ENCODE measurements at places on chromosomes 2 and 18.

GRCh38 chr18:79195716-79196683 is 126.8 kb downstream of the ATP9B start:
- no peak for DNase-seq

- DNase-seq: no peak
Measured at GRCh38 chr2:9710311-9710710, 79.5 kb upstream of the YWHAQ start.

DNA sequence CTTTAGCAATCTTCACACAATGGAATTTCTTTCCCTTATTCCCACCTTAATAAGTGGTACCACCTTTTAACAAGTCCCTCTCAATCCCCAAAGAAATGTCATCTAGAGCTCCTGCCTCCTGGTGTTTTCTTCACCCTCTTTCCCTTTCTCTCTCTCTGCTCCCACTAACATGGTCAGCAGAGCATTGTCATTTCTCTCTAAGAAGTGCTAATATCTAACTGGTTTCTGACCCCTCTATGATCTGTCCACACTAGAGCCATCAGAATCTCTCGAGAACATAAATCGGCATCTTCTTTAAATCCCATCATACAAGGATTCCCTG is 161.2 kb upstream of the DTNA start:
- DNase-seq: no peak

GRCh38 chr2:32228181-32228580 is 36.5 kb downstream of the NLRC4 start:
- no peak for DNase-seq

GRCh38 chr2:62374301-62375112 is 131.5 kb downstream of the TMEM17 start:
- DNase-seq: no peak

DNA sequence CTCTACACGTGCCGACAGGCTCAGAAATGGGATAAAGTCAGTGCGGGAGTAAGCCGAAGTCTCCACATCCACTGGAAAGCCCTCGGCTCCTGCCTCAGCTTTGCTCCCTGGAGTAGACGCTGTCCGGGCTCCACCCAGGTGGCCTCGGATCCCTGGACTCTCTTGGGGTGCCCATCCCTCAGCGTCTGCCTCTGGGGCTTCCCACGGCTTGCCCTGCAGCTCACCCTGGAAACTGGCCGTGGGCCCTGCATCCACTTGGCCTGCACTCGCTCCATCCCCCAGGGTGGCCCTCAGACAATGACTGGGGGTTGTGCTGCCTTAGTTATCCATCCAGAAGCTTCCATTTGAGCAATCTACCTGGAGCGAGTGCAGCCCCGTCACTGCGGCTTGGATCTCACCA is 36.2 kb upstream of the TAF1B start:
- DNase-seq: no peak

GRCh38 chr18:42373584-42373983 is 418.6 kb downstream of the PIK3C3 start:
- no peak for DNase-seq

DNA sequence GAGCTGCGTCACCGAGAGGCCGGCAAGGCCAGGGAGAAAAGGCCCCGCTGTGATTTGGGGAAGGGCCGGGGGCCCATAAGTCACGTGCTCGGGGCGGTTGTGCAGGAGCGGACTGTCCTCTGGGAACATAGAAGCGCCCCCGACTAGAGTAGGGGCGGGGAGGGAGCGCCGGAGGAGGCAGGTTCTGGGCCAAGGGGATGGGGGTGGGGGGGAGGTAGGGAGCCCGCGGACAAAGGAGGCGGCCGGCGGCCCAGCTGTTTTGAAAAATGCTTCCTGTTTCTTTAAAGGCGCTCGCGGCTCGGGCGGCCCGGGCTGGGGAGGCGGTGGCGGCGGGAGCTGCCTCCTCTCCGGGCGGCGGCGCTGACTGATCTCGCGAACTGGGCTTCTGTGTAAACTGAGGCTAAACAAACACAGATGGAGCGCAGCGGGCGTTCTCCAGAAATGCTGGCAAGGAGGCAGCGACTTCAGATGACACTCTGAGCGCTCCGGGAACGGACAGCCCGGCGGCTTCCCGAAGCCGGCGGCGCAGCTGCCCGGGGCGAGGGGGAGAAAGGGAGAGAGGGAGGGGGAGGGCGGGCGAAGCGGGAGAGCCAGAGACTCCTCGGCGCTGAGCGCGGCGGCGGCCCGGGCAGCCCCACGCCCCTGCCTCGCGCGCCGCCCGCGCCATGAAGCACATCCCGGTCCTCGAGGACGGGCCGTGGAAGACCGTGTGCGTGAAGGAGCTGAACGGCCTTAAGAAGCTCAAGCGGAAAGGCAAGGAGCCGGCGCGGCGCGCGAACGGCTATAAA is at the start of gene ATOH8:
Gene ATOH8, plus strand, starts transcription at position 467 of the 788 bp plus-strand sequence. Its CDS starts 199 bp downstream, at position 666.
- DNase-seq: peak; percentile 64

DNA sequence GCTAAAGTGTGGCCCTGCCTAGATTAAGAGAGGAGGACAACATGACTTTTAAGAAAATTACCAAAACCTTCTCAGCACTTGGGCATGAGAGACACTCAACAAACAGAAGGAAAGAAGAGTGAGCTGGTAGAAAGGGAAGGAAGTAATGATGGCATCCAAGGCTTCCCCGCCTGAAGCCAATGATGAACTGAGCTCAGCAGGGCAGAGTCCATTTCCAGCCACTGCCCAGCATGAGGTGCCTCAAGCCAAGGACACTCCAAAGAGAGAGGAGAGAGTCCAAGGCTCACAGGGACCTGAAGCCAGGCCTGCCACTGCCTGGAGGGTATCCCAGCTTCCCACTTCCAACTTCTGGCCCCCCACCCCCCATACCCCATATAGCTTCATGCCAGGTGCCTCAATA is 9.5 kb upstream of the TNS1 start:
- DNase-seq: no peak

GRCh38 chr2:191198271-191198670 is 46.9 kb upstream of the MYO1B start:
- no peak for DNase-seq

DNA sequence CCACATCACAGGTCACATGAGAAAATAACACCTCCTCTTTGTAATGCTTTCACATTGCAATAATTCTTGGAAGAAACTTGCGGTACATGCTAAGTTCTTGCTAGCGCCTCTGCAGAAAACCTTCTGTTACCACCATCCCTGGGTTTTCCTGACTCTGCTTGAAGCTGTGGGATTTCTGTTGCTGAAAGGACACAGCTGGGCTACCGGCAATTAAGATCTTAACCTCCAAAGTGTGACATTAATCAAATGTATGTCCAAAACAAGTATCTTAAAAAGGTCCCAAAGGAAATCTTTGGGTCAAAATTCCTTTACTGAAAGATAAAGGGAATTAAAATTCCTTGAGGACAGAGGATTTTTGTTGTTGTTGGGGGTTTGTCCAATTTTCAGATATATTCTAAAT is 7.5 kb downstream of the CCBE1 start:
- DNase-seq: no peak

DNA sequence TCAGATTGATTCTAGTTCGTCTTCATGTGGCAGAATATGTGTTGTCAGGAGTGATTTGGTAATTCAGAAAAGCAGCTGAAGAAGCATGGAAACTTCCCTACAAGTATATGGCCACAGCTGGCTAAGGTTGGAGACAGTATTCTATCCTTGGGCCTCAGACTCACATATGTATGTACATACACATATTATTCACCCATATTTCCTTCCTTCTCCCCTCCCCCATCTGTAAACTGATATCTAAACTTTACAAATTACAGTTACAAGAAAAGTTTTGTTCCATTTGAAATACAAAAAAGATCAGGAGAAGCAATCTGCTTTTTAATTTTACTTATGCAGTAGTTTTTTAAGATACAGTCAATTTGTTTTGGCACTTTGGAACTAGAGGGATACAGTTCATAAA is 3.1 kb downstream of the SP3 start:
- no peak for DNase-seq

- DNase-seq: peak; percentile 72
Measured at GRCh38 chr2:143259368-143259958, 130.2 kb downstream of the ARHGAP15 start.

GRCh38 chr18:3444954-3445353 is 5.0 kb upstream of the TGIF1 start:
- no peak for DNase-seq

- DNase-seq: no peak
Measured at GRCh38 chr18:78673516-78674321, 305.9 kb upstream of the SALL3 start.

- DNase-seq: no peak
Measured at GRCh38 chr2:68294187-68294586, 25.6 kb downstream of the CNRIP1 start.

DNA sequence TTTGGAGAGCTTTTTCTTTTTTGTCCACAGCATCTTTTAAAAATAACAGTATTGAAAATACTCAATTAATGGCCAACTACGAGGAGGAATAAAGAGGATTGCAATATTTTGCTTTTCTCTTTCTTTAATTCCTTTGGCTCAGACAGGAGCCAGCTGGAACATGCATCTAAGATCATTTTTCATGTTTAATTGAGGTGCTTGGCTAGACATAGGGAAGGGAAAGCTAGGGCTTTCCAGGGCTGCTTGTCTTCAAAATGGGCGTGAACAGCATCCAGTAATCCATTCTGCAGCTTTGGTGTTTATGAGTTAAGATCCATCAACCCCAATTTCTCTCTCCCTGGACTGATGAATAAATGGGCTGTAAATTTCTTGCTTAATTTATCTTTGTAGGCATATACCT is 323.0 kb downstream of the PTPRM start:
- peak; percentile 12 for DNase-seq

GRCh38 chr2:61762292-61762691 is 91.6 kb downstream of the FAM161A start:
- DNase-seq: no peak

DNA sequence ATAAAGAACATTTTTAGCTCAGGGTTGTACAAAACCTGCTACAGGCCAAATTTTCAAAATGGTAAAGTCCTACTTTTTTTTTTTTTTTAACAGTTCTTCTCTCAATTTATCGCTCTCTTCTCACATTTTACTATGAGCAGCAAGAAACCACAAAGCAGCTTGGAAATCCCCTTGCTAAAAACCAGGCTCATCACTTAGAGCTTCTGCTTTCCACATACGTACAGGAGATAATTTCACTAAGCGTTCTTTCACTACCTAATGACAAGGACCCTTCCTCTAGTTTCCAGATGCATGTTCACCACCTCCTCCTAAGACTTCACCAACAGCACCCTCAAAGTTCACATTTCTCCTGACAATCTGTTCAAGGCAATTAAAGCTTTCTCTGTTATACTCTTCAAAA is 294.9 kb upstream of the CYRIA start:
- DNase-seq: no peak

- no peak for DNase-seq
Measured at GRCh38 chr18:74183130-74183529, 34.8 kb downstream of the TIMM21 start.

- peak; percentile 2 for DNase-seq
Measured at GRCh38 chr2:66699793-66700676, 265.1 kb downstream of the MEIS1 start.

- no peak for DNase-seq
Measured at GRCh38 chr2:144288438-144288837, 231.5 kb downstream of the ZEB2 start.

DNA sequence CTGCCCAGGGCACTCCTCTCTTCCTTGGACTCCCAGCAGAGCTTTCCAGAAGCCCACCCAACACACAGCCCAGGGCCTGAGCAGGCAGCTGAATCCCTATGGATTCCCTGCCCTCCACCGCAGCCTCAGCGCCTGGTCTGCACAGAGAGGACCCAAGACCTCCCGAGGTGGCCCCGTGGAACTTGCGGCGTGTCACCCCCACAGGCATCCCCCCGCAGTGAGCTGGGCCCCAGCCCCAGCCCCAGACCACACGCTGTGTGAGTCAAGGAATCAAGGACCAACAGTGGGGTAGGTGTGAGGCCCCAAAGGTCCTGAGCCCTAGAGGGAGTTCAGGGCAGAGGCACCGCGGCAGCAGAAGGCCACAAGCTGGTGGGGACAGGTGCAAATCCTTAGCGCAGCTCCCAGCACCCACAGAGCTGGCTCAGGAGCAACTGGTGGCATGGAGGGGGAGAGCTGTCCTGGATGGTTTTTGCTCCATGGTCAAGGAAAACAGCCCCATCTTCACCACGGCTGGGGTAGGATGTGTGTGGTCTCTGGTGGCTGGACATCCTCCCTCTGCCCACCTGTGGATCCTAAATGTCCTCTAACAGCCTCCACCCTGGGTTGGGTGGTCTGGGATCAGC is 8.5 kb downstream of the HS6ST1 start:
- no peak for DNase-seq

DNA sequence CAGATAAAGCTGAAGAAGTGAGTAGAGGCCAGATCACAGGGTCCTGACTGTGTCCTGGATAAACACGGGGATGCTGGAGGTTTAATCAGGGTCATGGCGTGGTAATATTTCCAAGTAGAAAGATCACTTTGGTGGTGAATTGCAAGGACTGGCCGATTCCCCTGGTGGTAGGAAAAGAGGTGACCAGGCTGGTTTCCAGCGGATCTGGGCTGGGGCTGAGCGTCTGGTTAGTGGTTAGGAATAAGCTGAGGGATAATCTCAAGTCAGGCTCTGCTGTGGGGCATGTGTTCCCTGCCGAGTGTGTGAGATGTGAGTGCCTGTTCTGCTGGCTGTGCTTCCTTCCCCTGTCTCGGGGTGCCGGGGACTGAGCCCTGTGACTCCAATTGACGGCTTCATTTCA is 484.0 kb downstream of the TSN start:
- DNase-seq: no peak

- DNase-seq: no peak
Measured at GRCh38 chr2:23388756-23389514, 4.0 kb downstream of the KLHL29 start.

DNA sequence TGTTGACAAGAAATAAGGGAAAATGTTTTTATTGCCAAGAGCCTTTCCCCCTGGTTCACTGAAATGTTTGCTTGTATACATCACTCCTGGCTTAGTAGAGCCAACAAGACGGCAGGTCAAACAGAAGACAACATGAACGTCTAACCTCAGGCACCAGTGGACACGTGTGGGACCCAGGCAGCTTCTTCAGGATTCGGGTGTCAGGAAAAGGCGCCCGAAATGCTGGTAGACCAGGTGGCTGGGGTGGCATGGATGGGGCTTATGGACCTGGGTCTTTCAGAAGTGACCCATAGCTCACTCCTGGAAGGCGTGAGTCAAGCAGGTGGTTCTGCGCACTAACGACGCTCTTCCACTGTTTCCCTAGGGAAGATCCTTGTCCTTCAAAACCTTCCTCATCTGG is 23.3 kb upstream of the NFATC1 start:
- DNase-seq: no peak

GRCh38 chr2:189379287-189379630 is 62.0 kb upstream of the WDR75 start:
- DNase-seq: no peak

GRCh38 chr2:12176623-12177454 is 430.4 kb downstream of the LPIN1 start:
- no peak for DNase-seq

DNA sequence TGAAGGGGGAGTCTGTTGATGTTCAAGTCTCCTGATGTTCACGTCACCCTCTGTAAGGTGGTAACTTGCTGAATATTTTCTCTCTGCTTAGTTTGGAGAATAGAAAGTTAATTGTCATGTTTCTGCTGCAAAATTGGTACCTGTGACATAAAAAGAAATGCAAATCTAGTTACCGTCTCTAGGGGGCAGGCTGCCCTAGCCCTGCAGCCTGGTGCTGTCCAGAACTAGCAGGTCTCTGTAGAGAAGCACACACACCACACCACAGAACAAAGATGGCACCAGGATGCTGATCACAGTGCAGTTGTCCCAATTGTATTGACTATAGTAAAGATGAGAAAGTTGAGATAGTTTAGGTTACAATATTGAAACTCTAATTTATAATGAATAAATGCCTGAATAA is 47.0 kb downstream of the SLC9A4 start:
- no peak for DNase-seq

All from NCI-H524 (cell line).